Motor neuron (in vitro differentiated cells): ENCODE measurements at places on chromosomes 2 and 18.
A peak's percentile ranks its signal among the peaks of the same experiment; 100 is the strongest.

DNA sequence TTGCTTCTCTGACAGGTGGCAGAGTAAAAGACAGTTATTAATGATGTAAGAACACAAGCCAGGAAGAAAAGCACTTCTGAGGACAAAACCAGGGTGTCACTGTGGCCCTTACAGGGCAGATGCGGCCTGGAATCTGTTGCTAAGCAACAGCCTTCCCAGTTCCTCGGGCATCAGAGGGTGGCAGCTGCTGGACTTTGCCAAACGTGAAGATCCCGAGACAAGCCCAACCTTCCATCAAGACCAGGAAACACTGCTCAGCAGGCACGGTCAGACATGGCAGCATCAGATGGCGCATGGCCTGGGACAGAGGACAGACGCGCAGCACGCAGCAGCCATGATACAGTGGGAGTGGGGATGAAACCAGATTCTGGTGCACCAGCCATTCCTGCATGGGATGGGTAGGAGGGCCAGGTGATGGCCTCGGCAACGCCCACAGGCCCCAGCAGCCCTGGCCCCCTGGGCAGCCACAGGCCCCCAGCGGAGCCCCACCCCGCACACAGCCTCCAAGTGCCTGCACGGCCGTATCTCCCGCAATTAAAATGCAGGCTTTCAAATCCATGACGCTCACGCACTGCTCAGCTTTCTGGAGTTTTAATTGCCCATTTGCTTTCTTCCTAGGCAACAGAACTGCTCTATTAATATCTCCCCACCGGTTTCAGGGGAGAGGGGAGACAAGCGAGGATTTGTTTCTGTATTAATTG is 89.0 kb downstream of the EIPR1 start:
- no peak for ATAC-seq

GRCh38 chr2:214960677-214961076 is 151.2 kb upstream of the BARD1 start:
- ATAC-seq, result no peak

- ATAC-seq, result no peak
Observed at GRCh38 chr2:174169372-174169771, 79.0 kb downstream of the OLA1 start.

- ATAC-seq, result no peak
Observed at GRCh38 chr2:220064111-220065030, 436.9 kb downstream of the SLC4A3 start.

DNA sequence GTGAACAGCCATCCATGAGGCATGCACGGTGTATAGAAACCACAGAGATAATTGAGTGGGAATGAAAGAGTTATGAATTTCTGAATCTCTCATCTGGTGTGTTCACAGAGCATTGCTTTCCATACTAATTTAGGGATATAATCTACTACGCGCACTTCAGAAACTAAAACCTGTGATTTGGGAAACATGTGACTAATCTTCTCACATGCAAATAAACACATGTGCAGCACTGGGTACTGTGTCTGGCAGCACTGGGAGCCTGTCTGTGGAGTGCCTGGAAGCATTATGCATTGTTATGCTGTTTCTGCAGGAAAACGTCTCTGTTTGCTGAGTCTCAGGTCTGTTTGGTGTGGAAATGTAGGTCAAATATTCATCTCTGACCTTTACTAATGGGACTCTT is 287.3 kb downstream of the CMPK2 start:
- peak; percentile 36 for ATAC-seq

DNA sequence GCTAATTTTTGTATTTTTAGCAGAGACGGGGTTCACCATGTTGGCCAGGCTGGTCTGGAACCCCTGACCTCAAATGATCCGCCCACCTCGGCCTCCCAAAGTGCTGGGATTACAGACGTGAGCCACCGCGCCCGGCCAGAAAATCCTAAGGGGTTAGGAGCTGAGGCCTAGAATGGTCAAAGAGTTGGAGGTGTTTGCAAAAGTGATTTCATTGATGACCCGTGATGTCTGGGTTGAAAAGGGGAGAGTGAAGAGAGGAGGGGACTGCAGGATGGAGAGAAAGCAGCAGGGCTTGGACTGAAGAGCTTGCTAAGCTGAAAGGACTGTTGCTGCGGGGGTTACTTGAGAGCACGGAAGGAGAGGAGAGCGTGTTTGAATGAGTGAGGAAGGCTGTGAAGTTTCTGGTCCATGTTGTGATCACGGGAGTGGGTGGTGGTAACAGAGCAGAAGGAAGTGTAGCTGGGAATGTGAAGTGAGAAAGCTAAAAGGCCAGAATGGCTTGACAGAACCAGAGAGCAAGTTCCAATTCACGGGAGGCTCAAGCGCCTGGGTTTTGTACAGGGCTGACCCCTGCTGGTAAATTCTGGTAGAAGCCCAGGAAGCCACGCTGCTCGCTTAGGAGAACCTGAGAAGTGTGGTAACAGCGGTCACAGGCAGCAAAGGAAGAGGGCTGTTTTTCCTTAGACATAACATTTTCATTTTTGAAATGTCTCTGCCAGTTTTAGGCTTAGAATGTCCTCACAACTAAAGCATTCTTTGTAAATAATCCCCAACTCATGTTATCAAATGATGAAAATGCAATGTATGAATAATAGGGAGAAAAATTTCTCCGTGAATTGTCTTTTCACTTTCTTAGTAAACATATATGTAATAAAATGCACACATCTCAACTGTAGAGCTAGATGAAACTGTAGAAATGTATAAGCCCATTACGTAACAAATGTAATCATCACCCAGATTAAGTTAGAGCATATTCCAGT is 40.5 kb upstream of the ACTR2 start:
- peak; percentile 97 for ATAC-seq

DNA sequence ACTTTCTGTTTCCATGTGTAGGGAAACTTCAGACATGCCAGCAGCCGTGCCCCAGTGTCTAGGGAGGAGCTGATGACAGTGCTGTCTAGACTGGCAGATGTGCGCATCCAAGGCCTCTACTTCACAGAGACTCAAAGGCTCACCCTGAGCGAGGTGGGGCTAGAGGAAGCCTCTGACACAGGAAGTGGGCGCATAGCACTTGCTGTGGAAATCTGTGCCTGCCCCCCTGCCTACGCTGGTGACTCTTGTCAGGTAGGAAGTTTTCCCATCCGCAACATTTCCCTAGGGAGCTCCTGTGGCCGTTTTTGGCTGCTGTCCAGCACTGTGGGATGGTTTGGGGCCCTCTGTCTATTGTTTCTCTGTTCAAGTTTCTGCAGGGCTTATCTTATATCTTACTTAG is 143.1 kb upstream of the TTC39C start:
- peak; percentile 43 for ATAC-seq

- ATAC-seq, result no peak
Observed at GRCh38 chr2:181235683-181236459, 221.3 kb upstream of the ITGA4 start.

DNA sequence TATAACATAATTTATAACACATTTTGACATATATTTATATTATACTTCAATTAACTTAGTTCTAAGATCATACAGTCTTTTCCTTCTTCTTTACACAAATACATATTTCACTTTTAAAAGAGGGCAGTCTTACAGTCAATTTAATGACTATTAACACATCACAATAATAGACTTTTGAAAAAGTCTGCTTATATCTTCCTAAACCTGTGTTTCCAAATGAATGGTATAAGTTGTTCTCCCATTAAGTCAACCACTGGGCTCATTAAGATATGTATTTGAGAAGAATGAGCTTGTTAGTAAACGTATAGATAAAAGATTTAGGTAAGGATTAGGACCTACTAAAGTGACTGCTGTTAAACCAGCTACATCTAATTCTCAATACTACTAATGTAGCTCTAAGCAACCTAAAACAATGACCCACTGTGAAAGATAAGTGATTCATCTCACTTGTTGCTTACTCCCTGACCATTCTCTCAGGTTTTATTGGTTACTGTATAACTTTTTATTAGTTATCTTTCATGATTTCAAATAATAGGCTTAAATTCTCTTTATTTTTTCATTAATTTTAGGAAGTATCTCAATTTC is 27.0 kb downstream of the SLC40A1 start:
- no peak for ATAC-seq

- ATAC-seq, result peak; percentile 16
Observed at GRCh38 chr2:193824474-193824873, 1629.7 kb upstream of the TMEFF2 start.

GRCh38 chr2:108594132-108594981 is 60.1 kb downstream of the LIMS1 start:
- ATAC-seq, result peak; percentile 48

- ATAC-seq, result no peak
Observed at GRCh38 chr2:65969161-65969560, 465.8 kb upstream of the MEIS1 start.

GRCh38 chr18:79483971-79484491 is 88.3 kb downstream of the NFATC1 start:
- ATAC-seq, result no peak

GRCh38 chr2:43818761-43819160 is 19.9 kb downstream of the ABCG5 start:
- peak; percentile 56 for ATAC-seq

DNA sequence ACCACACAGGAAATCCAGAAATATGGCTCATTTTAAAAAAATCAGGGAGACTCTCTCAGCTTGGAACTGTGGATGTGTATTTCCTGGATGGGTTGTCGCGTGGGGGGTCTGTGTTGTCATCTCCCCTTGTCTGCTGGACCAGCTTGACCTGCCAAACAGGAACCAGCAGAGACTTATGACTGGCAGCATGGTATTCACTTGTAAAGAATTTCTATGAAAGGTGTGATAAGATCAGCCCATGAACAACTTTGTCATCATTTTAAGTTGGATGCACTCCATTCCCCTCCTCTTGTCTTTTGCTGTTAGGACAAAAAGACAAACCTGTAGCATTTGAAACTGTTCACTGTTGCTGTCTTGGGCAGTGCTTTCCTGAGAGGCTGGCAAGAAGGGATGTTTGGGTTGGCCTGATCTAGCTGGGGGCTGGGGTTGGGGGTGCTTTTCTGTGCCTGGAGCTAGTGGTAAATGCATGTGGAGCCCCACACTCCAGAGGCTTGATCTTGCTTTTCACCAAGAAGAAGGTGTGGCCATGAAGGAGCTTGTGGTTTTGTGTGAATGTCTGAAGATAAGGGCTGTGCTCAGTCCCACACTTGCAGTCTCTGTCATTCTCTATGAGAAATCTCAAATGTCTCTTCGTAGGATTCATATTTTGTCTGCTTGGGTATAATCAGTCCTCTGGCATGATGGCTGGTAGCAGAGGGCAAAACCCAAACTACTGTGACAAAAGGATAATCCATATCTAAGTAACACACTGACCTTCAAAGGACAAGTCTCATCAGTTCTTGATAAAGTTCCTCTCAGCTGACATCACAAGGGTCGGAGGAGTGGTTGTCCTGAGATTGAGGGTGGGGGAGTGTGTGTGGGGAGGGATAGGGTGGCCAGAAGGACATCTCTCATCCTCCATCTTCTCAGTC is 39.0 kb downstream of the RALB start:
- no peak for ATAC-seq

GRCh38 chr18:24544949-24545348 is 84.5 kb downstream of the HRH4 start:
- no peak for ATAC-seq

- ATAC-seq, result no peak
Observed at GRCh38 chr18:32208577-32208976, 18.7 kb downstream of the MEP1B start.

DNA sequence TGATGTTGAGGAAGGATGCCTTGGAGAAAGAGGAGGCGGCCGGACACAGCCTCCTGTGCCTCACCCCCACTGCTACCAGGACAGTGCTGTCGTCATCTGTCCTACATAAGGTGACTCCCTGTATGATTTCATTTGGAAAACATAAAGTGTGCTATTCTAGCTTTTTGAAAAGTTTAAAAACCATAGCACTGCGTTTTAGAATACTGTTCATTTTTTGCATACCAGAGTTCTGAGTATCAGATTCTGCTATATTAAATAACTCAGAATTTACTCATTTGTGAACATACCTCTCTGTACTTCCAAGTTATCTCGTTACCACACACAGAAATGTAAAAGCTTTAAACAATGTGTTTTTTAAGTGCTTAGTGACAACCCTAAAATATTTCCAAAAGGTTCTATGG is 302.9 kb downstream of the LRRTM1 start:
- ATAC-seq, result no peak

DNA sequence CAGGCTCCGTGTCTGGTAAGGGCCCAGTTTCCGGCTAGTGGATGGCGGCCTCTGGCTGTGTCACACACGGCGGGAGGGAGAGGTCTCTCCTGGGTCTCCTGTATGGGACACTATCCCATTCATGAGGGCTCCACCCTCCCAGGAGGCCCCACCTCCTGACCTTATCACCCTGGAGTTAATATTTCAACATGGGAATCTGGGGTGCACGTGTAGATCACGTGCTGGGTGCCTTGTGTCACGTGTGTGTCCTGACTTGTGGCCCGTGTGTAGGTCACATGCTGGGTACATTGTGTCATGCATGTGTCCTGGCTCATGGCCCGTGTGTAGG is 9.9 kb downstream of the NEU4 start:
- no peak for ATAC-seq

GRCh38 chr2:168336786-168337388 is 89.5 kb upstream of the STK39 start:
- ATAC-seq, result no peak

DNA sequence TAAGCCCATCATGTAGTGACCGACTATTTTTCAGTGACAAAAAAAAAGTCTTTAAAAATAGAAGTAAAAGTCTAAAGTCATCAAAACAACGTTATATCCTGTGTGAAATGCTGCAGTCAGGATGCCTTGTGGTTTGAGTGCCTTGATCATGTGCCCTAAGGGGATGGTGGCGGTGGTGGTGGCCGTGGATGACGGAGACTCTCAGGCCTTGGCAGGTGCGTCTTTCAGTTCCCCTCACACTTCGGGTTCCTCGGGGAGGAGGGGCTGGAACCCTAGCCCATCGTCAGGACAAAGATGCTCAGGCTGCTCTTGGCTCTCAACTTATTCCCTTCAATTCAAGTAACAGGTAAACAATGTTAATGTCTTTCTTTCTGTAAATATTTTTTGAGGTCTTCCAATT is at the start of gene CD28:
Gene CD28, plus strand, starts transcription at position 237 of the 400 bp plus-strand sequence. Its CDS starts 58 bp downstream, at position 295.
- ATAC-seq, result no peak

GRCh38 chr2:54423213-54423612 is 32.9 kb upstream of the SPTBN1 start:
- ATAC-seq, result peak; percentile 21

DNA sequence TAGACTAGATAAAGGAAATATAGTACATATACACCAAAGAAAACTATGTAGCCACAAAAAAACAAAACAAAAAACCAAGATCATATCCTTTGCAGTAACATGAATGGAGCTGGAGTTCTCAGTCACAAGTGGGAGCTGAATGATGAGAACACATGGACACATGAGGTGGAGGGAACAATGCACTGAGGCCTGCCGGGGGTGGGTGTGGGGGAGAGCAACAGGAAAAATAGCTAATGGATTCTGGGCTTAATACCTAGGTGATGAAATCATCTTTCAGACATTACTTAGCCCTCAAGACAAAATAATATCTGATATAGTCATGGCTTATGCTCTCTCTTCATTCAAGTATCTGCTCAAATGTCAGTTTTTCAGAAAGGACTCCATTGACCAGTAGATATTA is 930.6 kb downstream of the LRP1B start:
- ATAC-seq, result no peak
